DMS153 (cell line): ENCODE measurements at places on chromosomes 2 and 18.
A peak's percentile ranks its signal among the peaks of the same experiment; 100 is the strongest.

GRCh38 chr2:1791006-1791605 is 46.8 kb upstream of the PXDN start:
- no peak for DNase-seq

- no peak for DNase-seq
Measured at GRCh38 chr2:16319551-16320121, 346.0 kb downstream of the CYRIA start.

- DNase-seq = peak; percentile 72
Measured at GRCh38 chr2:174971868-174972781, 33.1 kb downstream of the CHN1 start.

GRCh38 chr2:156526950-156527636 is 90.9 kb downstream of the GPD2 start:
- no peak for DNase-seq

- no peak for DNase-seq
Measured at GRCh38 chr2:219174146-219174545, 2.6 kb downstream of the CNPPD1 start.

DNA sequence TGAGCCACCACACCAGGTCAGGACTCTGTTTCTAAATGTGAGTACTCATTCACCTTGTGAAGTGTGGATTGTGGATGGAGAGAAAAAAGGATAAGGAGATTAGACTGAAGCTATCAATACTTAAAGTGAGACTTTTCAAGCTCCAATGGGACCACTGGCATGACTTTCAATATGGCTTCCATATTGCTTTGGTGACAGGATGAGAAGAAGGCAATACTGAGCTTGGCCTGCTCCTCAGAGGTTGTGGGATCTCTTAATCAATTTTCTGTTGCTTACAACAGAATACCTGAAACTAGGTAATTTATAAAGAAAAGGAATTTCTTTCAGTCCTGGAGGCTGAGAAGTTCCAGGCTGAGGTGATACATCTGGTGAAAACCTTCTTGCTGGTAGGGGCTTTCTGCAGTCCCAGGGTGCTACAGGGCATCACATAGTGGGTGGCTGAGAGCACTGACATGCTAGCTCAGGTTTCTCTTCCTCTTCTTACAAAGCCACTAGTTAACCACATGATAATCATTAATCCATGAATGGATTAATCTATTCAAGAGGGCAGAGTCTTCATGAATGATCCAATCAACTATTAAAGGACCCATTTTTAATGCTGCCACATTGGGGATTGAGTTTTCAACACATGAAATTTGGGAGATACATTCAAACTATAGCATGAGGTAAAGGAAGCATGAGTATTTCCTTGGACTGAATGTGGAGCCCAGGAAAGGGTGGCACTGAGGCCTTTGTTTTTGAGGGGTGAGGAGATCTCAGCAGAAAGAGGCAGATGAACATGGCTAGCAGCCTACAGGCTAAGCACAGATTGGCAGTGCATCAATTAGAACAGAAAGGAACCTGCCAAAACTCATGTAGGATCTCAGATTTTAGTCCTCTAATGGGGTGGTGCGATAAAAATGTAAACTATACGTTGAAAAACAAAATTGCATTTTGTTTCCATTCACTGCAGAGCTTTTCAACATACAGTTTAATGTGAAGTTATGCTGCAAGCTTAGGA is 274.5 kb downstream of the PIK3C3 start:
- no peak for DNase-seq

DNA sequence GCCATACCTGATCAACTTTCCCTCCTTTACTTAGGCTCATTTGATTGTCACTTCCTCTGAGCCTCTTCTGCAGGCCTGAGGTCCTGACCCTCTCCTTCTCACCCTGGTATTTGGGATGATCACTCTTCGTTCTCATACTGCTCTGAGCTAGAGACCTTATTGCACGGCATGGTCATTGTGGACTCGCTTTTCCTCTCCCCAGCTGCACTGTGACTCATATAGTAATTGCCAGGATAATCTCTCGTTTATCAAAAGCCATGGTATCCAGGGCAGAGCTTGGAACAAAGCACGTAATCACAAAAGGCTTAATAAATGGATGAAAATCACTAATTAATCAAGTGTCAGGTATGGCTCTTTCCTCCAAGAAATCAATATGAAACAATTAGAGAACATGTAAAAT is 40.9 kb upstream of the TRIB2 start:
- no peak for DNase-seq

GRCh38 chr18:78319264-78319663 is 660.4 kb upstream of the SALL3 start:
- peak; percentile 50 for DNase-seq

DNA sequence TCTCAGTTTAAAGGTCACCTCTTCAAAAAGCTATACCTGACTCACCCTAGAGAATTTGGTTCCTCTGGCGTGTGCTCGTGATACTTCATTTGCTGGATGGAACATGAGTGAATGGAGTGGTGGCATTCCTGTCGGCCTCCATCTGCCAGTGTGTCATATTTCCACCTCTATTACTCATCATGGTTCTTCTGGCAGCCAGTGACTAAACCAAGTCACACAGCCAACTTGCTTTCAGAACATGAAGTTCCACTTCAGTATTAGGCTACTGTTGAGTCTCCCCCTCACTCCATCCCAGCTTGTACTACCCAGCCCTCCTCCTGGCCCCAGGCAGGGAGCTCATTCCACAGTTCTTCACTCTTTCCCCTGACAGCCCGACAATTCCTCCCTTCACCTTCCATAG is 169.8 kb downstream of the MREG start:
- DNase-seq = no peak

DNA sequence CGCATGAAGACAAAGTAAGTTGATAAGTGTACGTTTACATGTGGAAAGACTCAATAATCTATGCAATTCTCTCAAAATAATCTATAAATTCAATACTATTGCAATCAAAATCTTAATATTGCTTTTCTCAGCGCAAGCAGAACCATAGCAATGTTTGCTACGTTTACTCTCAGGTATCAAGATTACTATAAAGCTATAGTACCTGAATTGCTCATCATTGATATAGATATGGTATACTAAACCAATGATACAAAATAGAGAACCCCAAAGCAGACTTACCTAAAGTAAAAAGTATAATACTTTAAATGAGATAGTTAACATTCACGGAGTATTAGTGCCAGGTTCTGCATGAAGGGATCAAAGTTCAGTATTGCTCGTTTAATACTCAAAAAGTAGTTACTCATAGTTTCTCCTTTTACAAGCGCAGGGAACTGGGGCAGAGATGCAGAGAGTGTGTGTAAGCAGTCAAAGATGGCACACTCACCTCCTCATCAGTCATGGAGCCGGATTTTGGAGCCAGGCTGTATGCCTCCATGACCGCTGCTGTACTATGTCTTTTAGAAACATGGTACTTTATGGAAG is 391.0 kb upstream of the ID2 start:
- no peak for DNase-seq

DNA sequence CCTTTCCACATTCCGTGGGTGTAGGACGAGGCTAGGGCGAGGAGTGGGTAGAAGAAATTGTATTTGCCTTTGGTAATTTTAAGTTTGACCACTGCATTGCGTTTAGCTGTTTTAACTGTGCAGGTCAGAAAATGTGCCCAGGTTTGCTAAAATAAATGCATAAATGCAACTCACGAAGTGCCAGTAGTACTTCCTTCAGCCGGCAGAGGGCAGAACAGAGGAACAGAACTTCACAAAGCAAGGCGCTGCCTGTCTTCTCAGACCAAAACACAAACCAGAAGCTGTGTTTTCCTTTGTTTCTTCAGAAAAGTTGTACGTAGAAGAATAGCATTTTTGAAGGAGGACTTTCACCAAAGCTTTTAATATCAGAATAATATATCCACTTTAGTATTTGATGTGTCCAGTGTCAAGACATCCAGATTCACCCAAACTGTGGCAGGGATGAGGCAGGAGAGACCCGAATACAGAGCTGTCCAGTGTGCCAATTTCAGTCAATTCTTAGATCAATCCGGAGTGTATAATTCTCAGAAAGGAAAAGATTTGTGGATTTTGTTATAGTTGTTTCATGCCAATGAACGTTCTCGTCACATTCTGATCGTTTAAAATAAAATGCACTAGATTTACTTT is 348.6 kb downstream of the DLGAP1 start:
- no peak for DNase-seq

- DNase-seq = no peak
Measured at GRCh38 chr2:144320491-144320890, 199.4 kb downstream of the ZEB2 start.

GRCh38 chr2:215269397-215270117 is 42.3 kb upstream of the ATIC start:
- peak; percentile 40 for DNase-seq

DNA sequence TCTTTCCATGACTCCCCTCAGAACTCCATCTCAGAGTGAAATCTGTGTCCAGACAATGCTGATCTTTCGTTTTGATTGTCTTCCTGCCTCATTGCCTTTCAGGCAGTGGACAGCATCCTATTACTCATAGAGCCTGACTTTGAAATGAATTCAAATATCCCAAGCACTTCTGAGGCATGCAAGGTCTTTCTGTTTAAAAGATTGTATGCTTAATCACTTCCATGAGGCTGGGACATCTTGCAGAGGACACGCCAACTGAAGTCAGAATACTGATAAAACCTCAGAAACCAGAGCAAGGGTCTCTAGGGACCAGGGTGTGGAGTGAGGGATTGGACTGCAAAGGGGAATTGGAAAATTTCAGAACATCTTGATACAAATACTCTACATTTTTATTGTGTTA is 836.5 kb upstream of the ID2 start:
- DNase-seq = no peak
